ENCODE measurements at places on chromosomes 6 and 20.

GRCh38 chr20:3045816-3046676 lies at the start of gene MRPS26:
Gene MRPS26, plus strand, starts transcription at chr20:3046052. Its CDS starts 17 bp downstream, at chr20:3046069.
- DNase-seq, result no peak

GRCh38 chr20:38649275-38649891 lies 47.8 kb downstream of the ARHGAP40 start:
- no peak for DNase-seq

- no peak for DNase-seq
Measured at GRCh38 chr6:34664256-34664971, 32.2 kb downstream of the ILRUN start.

DNA sequence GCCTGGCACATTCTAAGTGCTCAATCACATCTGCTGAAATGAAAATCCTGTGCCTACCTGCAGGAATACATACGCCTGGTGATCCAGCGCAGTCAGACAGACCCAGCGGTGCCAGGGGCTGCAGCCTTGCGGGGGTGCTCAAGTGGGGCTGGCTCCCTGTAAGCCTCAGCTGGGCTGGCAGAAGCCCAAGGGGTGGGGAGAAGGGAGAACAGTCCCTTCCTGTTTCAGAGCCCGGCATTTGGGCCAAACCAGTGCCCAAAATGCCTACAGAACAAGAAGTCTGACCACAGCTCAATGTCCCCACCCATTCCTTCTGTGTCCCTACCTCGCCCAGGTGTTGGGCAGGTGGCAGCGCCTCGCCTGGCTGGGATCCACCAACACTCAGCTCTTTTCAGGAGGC lies 22.6 kb downstream of the KCNK15 start:
- no peak for DNase-seq

GRCh38 chr6:46891252-46891795 lies 30.4 kb downstream of the ADGRF5 start:
- no peak for DNase-seq

DNA sequence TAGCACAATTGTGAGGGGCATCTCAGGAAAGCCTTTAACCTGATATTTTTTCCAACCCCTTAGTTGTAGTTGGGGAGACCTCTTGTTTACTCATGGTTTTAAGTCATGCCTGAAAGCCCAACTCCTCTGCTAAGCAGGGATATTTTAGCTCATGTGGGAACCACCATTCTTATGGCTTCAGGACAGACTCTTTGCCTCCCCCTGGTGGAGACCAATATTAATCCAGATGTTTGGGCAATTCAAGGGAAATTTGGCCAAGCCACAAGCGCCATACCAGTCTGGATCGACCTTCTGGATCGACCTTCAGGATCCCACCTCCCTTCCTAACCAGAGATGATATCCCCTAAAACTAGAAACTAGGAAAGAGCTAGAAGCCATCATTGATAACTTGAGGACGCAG lies 211.2 kb downstream of the C6orf118 start:
- no peak for DNase-seq

DNA sequence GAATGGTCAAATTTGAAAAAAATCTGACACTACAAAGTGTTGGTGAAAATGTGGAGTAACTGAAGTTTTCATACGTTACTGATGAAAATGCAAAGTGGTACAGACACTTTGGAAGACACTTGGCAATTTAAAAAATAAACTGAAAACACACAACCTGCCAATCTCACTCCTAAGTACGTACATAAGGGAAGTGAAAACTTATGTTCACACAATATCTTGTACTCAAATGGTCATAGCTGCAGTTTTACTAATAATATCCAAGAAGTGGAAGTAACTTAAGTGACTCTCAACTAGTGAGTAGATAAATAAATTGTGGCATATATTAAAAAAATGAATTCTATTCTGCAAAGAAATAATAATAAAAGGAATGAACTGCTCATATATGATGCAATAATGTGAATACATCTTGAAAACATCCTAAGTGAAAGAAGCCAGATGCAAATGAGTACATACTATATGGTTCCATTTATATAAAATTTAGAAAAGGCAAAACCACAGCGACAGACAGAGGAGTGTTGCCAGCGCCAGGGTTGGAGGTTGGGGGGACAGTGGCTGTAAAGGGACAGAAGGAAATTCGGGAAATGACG lies 198.2 kb downstream of the ERMARD start:
- no peak for DNase-seq

- no peak for DNase-seq
Measured at GRCh38 chr20:49775229-49775693, 37.4 kb upstream of the SLC9A8 start.

DNA sequence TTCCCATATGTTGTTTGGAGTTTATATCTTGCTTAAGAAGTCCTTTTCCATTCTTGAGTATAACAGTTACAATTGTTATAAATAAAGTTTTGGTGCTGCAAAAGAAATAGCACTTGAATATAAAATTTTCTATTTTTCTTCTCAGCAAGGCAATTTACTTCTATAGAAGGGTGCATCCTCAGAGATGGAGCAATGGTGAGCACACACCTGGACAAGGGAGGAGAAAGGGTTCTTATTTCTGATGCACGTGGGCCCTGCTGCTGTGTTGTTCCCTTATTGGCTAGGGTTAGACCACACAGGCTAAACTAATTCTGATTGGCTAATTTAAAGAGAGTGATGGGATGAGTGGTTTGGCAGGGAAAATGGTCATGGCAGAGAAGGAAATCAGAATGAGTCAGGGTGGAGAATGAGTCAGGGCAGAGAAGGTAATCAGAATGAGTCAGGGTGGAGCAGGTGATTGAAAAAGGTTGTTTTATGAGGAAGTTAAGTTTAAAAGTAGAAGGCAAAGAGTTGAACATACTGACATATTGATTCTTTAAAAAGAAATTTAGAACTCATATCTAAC lies 38.0 kb downstream of the CST8 start:
- DNase-seq, result no peak

DNA sequence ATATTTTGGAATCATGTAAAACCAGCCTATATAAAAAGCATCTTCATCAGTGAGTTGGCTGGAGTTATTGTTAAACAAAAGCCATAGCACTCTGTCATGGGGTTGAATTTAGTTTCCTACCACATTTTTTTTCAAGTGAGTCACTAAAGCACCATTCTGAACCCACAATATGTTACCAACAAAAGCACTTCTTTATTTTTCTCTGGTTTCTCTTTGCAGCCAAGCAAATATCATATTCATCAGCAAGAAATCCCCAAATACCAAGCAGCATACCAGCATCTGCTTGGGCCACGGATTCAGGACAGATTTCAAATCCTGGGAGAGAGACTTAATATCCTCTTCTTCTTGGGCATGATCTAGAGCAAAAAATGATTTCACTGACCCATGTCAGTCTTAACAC lies 441.4 kb downstream of the BCKDHB start:
- no peak for DNase-seq

DNA sequence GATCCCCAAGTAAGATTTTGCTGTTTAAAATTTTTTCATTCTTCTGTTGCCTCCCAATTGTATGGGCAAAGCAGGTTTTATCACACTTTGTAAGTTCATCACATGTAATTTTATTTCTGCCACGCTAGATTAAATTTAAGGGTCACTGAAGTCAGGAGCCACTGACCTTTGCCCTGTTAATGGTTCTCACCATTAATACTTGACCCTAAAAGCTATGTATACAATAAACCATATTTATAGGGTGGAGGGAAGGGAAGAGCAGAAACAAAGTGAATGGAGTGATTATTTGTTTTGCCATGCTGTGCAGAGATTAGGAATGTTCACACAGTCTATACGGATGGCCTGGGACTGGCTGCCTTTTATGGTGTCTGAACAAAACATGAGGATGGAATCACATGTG lies 186.7 kb downstream of the BMP2 start:
- DNase-seq, result no peak

GRCh38 chr20:51583073-51583472 lies 40.6 kb upstream of the NFATC2 start:
- no peak for DNase-seq

DNA sequence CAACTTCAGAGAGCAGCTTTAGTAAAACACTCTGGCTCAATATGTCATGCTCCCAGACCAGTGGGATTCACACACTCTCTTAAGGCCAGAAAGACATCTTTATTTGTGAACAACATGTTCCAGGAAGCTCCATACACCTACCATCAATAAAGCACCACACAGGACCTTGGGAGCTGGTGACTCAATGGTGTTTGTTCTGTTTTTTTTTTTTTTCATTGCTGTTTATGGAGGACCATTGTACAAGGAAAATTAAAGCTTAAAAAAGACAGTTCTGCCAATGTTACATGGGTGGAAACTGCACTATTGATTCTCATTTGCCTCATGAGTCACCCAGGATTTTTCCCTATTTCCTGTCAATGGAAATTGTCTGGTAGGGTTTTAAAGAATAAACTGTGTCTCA lies 36.3 kb upstream of the TENT5A start:
- DNase-seq, result no peak

DNA sequence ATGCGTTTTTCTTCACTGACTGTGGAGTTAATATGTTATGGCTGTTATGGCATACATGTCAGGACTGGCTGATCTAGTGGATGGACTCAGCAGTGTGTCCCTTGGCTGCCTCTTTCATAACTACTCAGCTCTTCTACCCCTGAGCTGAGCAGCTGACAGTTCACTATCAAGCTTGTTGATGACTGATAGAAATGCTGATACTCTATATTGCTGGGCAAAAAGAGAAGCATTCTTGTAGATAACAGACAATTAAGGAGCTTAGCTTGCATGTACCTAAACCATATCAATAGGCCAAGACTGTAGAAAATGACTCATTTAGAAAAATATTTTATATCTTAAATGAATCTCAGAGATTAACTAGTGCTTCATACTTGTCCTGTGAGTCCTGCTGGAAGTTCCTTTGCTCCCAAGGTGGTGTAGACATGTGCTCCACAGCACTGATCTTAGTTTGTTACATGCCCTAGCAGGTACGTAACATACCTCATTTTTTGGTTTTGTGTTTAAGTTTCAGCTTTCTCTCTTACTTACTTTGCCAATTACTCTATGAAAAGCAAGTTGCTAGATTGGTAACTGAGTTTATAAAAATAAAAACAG lies 236.9 kb downstream of the GMDS start:
- no peak for DNase-seq

- no peak for DNase-seq
Measured at GRCh38 chr6:116872771-116873170, 4.3 kb upstream of the RFX6 start.

- DNase-seq, result no peak
Measured at GRCh38 chr20:49635166-49635565, 67.2 kb upstream of the PTGIS start.

GRCh38 chr20:51818479-51819008 lies 16.2 kb upstream of the SALL4 start:
- DNase-seq, result no peak

- no peak for DNase-seq
Measured at GRCh38 chr6:157335829-157336228, 12.5 kb upstream of the TMEM242 start.

DNA sequence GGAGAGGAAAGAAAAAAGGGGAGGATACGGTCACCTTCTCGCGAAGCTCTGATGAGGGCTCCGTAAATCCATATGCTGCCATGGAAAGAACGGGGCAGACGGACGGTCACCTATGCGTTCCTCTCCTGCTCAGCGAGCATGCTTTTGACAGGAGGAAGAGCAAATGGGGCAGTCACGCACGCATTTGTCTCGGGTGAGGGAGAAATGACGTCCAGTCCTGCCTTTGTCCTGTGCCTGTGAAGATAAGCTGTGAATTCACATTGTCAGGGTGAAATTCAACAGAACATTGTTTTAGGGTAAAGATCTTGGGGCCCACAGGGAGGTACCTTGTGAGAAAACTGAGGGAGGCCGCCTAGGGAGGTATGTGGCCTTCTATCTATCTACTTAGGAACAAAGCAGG lies 83.8 kb downstream of the IRF4 start:
- DNase-seq, result no peak

DNA sequence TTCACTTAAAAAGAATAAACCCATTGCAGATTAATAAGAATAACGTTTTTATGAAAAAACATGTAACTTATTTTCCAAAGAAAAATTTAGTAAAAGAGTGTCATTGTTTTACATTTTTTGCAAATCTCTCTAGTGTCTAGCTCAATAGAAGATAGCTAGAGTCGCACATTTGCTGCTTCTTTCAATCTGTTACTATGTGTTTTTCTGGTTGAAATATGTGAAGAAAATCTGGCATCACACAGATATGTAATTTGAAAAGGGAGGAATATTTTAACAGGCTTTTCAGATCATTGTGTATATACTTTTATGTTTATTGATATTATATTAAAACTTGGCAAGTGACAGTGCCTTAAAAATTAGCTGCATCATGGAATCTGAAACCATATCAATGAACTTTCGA lies 9.1 kb downstream of the CCN6 start:
- no peak for DNase-seq

DNA sequence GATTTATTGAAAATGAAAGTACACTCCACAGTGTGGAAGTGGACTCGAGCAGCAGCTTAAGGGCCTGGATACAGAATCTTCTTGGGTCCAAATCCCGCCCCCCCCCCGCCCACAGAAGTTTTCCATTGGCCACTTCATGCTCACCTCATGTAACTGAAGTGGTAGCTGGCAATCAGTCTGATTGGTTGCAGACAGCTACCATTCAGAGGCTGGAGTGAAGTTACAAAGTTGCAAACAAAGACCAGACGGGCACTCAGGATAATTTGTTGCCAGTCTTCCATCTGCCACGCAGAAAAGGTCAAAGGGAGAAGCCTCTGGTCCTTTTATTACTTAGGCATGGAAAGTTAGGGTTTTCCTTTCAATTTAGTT lies 25.8 kb upstream of the FABP7 start:
- no peak for DNase-seq

- DNase-seq, result no peak
Measured at GRCh38 chr20:14454296-14454695, 116.9 kb upstream of the FLRT3 start.

DNA sequence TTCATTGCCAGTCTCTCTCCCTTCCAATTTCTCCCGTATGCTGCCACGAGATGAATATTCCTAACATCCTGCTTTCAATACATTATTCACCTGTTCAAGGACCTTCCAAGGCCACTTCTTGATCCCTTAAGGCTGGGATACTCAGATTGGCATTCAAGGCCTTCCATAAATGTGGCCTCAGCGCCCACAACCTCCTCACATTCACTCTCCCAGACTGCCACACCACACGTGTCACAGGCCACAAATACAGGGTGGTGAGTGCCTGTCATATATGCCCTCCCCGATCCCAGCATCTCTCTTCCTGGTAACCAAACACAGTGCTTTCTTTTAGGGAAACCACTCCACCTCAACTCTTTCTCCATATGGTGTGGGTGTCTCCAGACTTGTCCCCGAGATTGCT lies 55.5 kb downstream of the TTI1 start:
- DNase-seq, result no peak

DNA sequence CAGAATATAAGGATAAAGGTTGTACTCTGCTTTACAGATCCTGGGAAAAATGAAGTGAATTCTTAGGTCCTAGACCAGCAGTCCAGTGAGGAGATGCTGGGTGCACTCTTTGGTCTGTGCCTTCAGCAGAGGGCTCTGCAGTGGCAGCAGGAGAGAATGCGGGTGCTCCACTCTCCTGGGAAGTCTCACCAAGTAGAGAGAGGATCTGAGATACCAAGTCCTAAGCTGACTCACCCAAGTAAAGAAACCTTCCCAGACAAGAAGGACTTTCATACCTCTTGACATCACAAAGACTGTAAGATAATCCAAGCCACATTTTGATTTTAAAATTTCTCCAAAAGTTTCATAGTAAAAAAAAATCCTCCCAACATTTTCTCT lies 116.9 kb upstream of the EMILIN3 start:
- no peak for DNase-seq

- DNase-seq, result no peak
Measured at GRCh38 chr6:111173946-111174345, 86.6 kb downstream of the SLC16A10 start.

GRCh38 chr6:107219851-107220250 lies 104.5 kb upstream of the BEND3 start:
- DNase-seq, result no peak

- DNase-seq, result no peak
Measured at GRCh38 chr6:144140867-144141266, 9.4 kb upstream of the STX11 start.
